ENCODE measurements at places on chromosomes 6 and 20. TPM values are rescaled to one million over a fixed set of nuclear protein-coding genes. Genes with fewer than 3 reads are reported as not detected.

Gene SLCO4A1
- 1.4 TPM for total RNA-seq

Gene BANF2
- total RNA-seq: not detected

Gene LST1
- total RNA-seq: 4.2 TPM

Gene EDN3
- 3.1 TPM for total RNA-seq

Gene TBC1D32
- total RNA-seq: 62.8 TPM

Gene PACSIN1
- total RNA-seq: 0.32 TPM

Gene TNF
- not detected for total RNA-seq

Gene MATN4
- 1.5 TPM for total RNA-seq

Gene TP53TG5
- 0.69 TPM for total RNA-seq

Gene TGM3
- not detected for total RNA-seq

Gene SPDEF
- total RNA-seq: 0.16 TPM

Gene PCK1
- 0.79 TPM for total RNA-seq

Gene FRK
- total RNA-seq: 7.3 TPM

Gene SF3B5
- 58.6 TPM for total RNA-seq

Gene HCK
- 8.3 TPM for total RNA-seq

Gene WFDC12
- total RNA-seq: not detected

Gene PABPC1L
- 14.4 TPM for total RNA-seq

Gene PET117
- total RNA-seq: 6.8 TPM

Gene RIMS4
- total RNA-seq: 2.4 TPM

Gene ZKSCAN4
- 7.3 TPM for total RNA-seq

Gene CST7
- total RNA-seq: not detected

Gene TMEM217
- total RNA-seq: 3.4 TPM

Gene SLC17A3
- total RNA-seq: not detected

Gene PRDM13
- total RNA-seq: not detected

Gene SPTLC3
- total RNA-seq: 28.1 TPM

Gene NTSR1
- total RNA-seq: 0.05 TPM

Gene LTB
- total RNA-seq: 2.1 TPM

Gene ZNF311
- total RNA-seq: 3.2 TPM

Gene CDH26
- 4.1 TPM for total RNA-seq

Gene PDRG1
- 2.9 TPM for total RNA-seq

Gene MROH8
- 6.3 TPM for total RNA-seq

Gene ULBP2
- total RNA-seq: 0.26 TPM

Gene C6orf58
- not detected for total RNA-seq

Gene MCHR2
- 0.48 TPM for total RNA-seq

Gene GTSF1L
- total RNA-seq: not detected

Gene TTK
- 21.9 TPM for total RNA-seq

Gene CLIC5
- total RNA-seq: 4.3 TPM

Gene NDUFAF5
- total RNA-seq: 18.8 TPM

Gene SYCP2L
- total RNA-seq: 8.2 TPM

Gene TAF11
- total RNA-seq: 24.2 TPM

Gene GTF3C6
- 33.2 TPM for total RNA-seq

Gene SMAP1
- 37.2 TPM for total RNA-seq

Gene SGK2
- 6.2 TPM for total RNA-seq

Gene SLC52A3
- total RNA-seq: 1.9 TPM

Gene CLDN20
- total RNA-seq: not detected

Gene EDEM2
- total RNA-seq: 15.1 TPM

Gene DDX43
- total RNA-seq: 0.42 TPM

Gene C20orf144
- not detected for total RNA-seq

Gene MOG
- not detected for total RNA-seq

Gene GPR6
- not detected for total RNA-seq

Gene SSTR4
- not detected for total RNA-seq

Gene GINM1
- total RNA-seq: 80.8 TPM

Gene EGFL8
- 17.6 TPM for total RNA-seq

Gene SIM1
- total RNA-seq: 0.21 TPM

Data from urinary bladder (tissue), 4 donors.